ENCODE measurements at places on chromosomes 5 and 9. TPM values are rescaled to one million over a fixed set of nuclear protein-coding genes. Genes with fewer than 3 reads are reported as not detected.

The PTGES2 gene
- total RNA-seq, result 94.4 TPM

The ADAMTS2 gene
- total RNA-seq, result 0.11 TPM

The VAV2 gene
- total RNA-seq, result 48.7 TPM

The GPX3 gene
- total RNA-seq, result 17.8 TPM

The ECSCR gene
- total RNA-seq, result not detected

The SERF1A gene
- 0.60 TPM for total RNA-seq

The PCDHA4 gene
- 1.8 TPM for total RNA-seq

The FAM153A gene
- total RNA-seq, result not detected

The TXNDC8 gene
- not detected for total RNA-seq

The LCN1 gene
- not detected for total RNA-seq

The UBAP1 gene
- 45.0 TPM for total RNA-seq

The SCAMP1 gene
- 27.8 TPM for total RNA-seq

The SLC6A18 gene
- not detected for total RNA-seq

The CER1 gene
- not detected for total RNA-seq

The GALNT12 gene
- total RNA-seq, result 3.7 TPM

The NIM1K gene
- 0.14 TPM for total RNA-seq

The CNTFR gene
- 0.20 TPM for total RNA-seq

The IFNA13 gene
- not detected for total RNA-seq

The FOXD4 gene
- total RNA-seq, result 0.58 TPM

The MRPS2 gene
- total RNA-seq, result 113 TPM

The CACNA1B gene
- 0.07 TPM for total RNA-seq

The CD274 gene
- 2.8 TPM for total RNA-seq

The PLCXD3 gene
- 0.48 TPM for total RNA-seq

The DDX4 gene
- not detected for total RNA-seq

The TLR4 gene
- total RNA-seq, result 0.08 TPM
